ENCODE measurements at places on chromosomes 2 and 18.
A peak's percentile ranks its signal among the peaks of the same experiment; 100 is the strongest.

DNA sequence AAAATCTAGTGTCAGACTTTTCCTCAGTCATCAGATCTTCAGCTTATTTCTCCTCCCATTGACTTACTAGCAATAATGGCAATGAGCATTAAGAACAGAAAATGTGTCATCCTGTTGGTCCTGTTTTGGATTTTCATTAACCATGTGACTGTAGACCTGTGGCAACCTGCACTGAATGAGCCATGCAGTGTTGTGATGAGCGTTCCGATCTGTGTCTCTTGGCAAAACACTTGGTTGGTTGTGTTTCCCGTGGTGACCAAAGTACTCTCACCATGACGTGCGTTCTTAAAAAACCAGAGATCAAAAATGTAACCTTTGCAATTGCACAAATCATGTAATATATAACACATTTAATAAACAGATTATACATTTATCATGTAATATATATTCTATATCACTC lies 138.6 kb downstream of the MAP3K20 start:
- no peak for DNase-seq

GRCh38 chr2:119198240-119198840 lies 25.3 kb upstream of the STEAP3 start:
- no peak for DNase-seq

- no peak for DNase-seq
Measured at GRCh38 chr18:21177822-21178221, 64.2 kb upstream of the GREB1L start.

DNA sequence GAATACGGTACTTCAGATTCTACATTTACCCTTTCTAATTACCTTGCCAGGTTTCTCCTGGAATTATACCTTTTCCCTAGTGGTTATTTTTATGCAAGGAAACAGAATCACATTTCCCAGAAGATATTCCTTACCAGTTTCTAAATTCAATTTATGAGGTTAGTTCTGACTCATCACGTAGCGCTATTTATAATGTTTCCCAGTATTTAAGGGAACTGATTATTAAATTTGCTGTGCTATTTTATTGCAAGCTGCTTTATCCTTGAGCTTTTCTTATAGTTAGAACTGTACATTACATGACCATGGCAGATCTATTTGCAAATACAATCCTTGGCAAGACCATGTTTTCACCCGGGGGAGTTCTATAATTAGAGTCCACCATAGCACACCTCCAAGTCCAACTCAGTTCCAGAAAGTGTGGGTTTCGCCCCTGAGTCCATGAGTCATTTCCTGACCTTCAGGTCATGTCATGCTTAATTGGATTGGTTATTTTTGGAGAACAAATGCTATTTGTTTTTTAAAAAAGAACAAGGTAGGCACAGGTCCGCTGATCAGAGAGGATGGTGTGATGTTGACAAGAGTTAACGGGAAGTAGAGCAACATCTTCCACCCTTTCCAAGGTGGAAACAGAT lies 126.6 kb downstream of the ZNF532 start:
- no peak for DNase-seq

DNA sequence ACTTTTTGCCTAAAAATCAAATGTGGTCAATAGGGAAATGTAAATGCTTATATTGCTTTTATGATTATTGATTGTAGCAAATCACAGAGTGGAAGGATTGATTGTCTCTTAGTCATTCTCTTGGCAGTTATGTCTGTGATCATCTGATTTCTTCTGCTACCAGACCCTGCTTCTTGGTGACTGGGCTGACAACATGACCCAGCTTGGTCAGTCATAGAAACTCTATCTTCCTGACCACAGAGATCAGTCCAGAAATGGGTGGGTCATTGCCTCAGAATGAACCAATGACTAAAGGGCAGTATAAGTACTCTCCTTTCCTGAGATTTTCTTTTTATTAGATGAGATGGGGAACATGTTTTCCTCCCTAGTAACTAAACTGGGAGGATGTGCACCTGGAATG lies 87.6 kb downstream of the MAIP1 start:
- DNase-seq = no peak

DNA sequence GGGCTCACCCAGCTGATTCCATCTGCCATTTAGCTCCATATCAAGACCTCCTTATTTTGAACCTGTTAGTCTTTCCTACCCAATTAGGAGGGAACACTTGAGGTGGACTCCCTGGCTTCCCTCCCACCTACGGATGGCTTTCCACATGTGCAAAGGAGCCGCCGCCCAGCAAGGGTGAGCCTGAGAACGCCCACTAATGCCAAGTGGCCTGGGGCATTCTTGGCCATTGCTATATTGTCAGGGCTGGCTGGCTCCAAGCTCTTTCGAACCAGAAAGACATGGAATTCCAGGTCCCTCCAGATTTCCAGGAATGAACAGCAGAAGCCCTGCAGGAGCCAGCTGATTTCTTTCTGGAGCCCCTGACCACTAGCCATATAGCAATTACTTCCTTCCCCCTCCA lies 196.2 kb downstream of the SMAD7 start:
- no peak for DNase-seq

DNA sequence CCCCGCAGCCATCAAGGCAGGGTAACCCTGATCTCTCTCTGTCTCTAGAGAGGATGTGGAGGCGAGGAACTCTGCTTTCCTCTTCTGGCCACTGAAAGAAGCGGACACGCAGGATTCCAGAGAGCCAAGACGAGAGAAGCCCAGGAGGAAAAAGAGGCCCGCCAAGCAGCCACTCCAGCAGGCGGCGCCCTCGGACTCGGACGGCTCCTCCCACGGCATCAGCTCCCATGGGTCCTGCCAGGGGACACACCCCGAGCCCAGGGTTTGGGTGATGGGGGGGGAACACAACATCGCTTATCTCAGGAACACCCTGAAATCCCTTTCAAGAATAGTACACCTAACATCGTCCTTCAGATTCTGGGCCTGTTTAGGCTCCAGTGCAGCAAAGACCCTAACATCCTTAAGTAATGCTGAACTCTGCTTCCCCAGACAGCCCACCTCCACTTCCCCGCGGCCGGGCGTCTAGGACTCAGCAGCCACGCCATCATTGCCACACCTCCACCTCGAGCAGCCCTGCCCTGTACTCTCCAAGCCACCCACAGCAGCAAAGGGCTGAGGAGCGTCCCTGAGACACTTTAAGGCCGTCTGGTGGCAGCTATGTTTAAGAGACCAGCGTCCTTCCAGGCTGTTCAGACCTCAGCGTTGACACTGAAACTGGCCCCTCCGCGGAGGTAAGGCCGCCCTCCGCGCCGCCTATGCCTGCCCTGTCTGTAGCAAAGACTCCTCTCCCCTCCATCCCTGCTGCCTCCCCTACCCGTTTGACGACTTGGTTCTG lies 34.3 kb upstream of the CNGA3 start:
- DNase-seq = no peak

DNA sequence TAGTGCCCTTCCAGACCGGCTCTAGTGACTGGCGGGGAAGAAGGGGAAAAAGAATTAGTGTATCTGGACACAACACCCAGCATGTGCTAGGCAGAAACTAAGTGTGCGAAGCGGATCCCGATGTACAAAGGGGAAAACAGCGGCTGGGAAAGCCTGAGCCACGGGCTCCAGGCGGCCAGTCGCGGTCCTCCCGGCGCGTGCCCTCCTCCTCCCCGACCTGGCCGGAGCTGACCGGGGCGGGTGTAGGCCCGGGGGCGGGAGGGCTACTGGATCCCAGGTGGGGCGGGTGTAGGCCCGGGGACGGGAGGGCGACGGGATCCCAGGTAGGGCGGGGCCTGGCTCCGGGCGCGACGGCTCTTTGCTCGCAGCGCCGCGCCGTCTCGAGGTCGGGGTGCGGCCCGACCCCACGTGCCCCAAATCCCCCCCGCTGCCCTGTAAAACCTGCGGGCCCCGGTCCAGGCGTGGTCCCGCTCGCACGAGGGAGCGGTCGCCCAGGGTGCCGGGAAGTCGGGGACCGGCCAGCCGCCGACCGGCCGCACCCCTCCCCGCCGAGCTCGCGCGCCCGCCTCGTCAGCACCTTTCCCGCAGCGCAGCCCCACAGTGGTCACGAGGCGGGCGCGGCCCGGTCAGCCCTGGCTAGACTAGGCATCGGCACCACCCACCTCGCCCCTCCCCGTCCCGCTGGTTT lies 48.8 kb downstream of the C2orf42 start:
- peak; percentile 82 for DNase-seq

GRCh38 chr2:84639751-84640150 lies 123.5 kb downstream of the DNAH6 start:
- DNase-seq = no peak

DNA sequence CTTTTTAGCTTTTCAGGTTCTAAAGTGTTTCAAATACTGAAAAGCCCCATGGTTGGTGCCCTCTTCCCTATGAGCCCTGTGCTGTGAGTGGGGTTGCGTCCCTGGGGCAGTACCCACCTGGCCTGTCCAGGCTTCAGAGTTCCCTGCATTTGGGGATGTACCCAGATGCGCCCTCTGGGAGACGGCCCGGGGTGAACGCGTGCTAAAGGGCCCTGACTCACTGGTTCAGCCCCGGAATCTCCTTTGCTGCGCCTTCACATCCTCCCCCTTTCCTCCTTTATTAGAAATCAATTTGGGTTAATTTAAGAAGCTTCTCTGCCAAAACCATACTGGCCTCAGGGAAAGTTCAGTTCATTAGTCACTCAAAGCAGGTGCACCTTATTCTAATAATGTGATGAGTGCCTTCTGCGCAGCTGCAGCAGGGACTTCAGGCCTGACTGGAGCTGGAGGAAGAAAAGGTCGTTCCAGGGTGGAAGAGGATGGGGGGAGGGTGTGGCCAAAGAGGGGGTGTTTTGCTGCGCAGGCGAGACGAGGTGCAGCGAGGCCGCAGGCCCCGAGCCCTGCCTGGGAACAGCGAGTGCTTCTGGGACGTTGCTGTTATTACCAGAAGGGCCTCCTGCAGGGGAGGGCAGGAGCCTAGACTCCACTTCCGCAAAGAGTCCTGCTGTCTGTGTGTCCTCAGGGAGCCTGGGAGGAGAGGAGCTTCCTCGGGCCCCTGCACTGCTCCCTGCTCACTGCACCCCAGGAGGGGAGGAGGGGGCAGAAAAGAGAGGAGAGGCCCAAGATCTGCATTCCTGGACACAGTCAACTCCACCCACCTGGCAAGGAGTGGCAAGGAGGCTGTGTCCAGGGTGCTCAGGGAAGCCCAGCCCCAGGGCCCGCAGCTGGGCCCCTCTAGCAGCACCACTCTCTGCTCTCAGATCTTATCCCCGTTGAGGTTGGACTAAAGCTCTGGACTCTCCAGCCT lies 223.2 kb upstream of the PXDN start:
- DNase-seq = no peak

DNA sequence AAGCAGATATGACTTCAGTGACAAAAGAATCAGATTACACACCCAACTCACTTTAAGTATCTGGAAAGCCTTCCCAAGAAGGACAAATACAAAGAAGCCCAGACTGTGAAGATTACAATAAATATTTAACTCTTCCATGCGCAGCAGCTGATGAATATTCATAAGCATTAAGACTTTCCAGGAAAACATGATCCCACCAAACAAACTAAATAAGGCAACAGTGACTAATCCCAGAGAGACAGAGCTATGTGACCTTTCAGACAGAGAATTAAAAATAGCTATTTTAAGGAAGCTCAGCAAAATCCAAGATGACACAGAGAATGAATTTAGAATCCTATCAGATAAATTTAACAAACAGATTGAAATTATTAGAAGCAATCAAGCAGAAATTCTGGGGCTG lies 108.2 kb upstream of the UBE2E3 start:
- no peak for DNase-seq

DNA sequence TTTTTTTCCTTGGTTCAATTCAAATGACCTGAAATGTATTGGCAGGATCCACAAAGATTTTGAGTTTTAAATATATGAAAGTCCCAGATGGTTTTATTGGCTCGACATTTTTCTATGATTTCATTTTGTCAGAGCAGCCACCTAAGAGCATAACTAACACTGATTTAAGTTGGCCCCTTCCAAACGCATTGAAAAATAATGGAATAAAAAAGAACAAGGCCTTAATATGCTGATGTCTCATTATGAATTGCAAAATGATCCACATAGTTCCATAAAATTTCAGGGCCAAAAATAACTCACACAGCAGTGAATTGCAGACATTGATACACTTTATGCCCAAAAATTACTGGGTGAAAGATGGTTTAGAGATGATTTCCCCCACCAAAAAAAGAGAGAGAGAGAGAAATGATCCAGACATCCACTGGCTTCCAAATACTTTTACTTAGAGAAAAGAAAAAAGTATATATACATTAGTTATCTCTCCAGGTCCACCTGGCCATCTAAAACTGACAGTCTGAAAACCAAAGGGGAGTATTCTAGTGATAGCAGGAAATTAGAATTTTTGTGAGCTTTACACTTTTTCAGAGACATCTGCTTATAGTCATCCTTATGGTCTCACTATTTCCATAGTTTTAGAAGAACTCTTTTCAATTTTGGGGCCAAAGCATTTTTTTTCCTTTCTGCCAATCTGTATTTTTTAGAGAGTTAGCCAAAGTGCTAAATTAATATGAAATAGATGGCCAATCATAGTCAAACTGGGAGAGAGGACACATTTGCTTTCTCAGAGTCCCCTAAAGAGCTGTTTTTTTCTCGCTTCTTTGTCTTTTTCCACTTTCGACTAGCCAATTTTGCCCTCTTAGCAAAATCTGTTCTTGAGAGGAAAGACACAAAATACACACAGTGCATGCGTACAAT lies 213.5 kb upstream of the RND3 start:
- DNase-seq = no peak

- DNase-seq = no peak
Measured at GRCh38 chr18:13879937-13880336, 35.4 kb downstream of the MC2R start.

- DNase-seq = no peak
Measured at GRCh38 chr2:26178746-26179436, 6.0 kb downstream of the GAREM2 start.

- no peak for DNase-seq
Measured at GRCh38 chr18:9557250-9557943, 57.0 kb downstream of the PPP4R1 start.

DNA sequence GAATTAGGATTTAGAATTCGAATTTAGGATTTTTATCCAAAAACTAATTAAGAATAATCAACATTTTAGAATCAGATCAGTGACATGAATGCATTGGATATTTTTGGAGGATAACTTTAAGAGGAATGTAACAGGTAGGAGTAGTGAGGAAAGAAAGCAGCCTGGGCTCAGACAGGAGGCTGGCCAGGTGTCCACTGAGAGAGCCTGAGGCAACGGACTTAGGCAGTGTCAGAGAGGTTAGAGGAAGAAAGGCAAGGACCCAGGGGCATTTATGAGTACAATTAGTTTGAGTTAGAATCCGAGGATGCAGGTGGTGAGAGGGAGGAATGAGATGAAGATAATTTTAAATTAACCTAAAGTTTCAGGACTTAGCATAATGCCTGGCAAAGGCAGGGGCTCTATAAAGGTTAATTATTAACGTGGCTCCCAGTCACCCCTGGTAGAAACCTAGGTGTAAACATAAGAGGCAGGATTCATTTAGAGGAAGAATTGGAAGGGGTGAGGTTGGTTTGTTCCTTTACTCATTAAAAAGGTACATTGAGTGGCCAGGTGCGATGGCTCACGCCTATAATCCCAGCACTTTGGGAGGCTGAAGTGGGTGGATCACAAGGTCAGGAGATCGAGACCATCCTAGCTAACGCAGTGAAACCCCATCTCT lies 507.1 kb downstream of the TMEM182 start:
- DNase-seq = no peak

- DNase-seq = no peak
Measured at GRCh38 chr2:148764815-148765214, 110.2 kb upstream of the KIF5C start.
